ENCODE measurements at places on chromosomes 2 and 18.

GRCh38 chr18:63700501-63700900, 2.3 kb upstream of the SERPINB11 start:
- no peak for DNase-seq

- DNase-seq = no peak
Observed at GRCh38 chr2:203808046-203808750, 59.4 kb upstream of the CTLA4 start.

- DNase-seq = no peak
Observed at GRCh38 chr2:181318504-181319280, 138.5 kb upstream of the ITGA4 start.

- DNase-seq = no peak
Observed at GRCh38 chr2:74702001-74702715, 48.1 kb downstream of the SEMA4F start.

DNA sequence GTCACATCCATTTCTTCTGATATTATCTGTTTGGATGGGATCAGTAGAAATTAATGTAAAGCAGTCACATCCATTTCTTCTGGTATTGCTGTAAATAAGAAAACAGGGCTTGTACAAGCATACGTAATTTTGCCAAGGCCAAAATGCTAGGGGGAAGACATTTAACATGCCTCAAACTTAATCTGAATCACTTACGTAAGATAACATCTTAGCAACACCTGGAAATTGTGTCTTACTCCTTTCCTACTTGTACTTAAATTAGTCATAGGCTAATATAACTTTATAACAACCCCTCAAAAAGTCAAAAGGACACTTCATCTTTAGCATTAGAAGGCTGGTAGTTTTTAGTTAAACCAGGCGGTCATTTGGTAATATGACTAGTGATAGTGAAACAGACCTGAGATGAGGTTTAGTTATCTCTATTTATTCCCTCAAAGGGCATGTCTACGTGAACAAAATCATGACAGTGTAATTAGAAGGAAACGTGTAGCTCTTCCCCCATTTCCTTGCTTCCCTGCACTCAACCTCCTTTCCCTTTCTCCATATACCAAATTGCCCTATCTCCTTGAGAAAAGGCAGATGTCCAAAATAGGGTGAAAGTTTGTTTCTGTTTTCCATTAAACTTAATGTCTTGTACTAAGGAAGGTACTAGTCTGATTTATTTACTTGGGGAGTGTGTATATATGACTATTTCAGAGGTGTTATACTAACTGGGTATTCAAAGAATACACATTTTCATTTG, 99.3 kb upstream of the FZD5 start:
- no peak for DNase-seq

GRCh38 chr2:102103992-102104871, 38.3 kb upstream of the IL1R1 start:
- DNase-seq = no peak

DNA sequence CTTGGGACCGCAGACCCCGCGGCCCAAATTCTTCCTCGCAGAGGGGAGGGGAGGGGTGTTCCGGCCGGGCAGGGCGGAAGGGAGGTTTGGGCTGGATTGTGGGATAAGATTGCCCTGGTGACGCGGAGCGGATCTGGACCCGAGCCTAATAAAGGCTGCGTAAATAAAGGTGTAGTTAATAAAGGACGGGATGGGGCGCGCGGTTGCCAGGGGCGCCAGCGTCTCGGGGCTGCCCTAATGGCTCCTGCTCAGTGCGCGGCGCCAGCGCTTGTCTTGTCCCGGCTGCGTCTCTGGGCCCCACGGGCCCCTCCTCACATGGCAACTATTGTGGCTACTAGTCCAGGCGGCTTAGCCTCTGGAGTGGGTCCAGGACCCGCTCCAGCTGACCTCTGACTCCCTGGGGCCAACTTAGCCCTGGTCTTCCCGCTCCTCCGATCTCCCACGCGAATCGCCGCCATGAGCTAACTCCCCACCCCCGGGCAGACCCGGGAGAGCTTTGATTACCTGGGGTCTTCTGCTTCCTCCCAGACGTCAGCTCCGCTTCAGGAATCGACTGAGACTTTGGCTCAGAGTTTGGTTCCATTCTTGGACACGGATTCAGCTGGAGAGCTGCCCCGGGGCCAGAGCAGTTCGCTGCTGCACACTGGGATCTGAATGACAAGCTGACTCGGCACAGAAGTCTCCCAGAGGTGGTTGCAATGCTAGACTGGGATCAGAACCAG, 36.5 kb downstream of the SLC25A52 start:
- DNase-seq = no peak

- DNase-seq = no peak
Observed at GRCh38 chr2:9952856-9953503, 1.5 kb downstream of the GRHL1 start.

DNA sequence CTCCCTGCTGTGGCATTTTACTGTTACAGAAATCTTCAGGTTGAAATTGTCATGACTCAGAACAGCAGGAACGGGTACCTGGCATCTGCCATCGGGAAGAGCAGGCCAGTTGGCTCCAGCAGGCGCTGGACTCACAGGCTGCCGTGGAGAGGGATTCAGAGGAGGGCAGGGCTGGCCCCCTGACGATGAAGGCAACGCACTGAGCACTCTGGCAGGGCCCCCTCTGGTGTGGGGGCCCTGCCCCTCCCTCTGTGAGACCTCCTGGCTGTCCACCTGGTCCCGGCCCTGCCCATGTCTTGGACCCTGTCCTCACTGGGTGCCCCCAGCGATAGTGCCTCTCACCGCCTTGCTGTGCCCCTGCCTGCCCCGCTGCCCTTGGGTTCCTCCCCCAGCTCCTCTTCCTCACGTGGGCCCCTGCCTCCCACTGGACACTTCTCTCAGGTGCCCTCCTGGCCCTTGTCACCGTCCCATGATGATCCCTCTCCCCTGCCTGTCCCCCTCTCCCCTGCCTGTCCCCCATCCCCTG, 23.3 kb upstream of the ALLC start:
- DNase-seq = no peak

DNA sequence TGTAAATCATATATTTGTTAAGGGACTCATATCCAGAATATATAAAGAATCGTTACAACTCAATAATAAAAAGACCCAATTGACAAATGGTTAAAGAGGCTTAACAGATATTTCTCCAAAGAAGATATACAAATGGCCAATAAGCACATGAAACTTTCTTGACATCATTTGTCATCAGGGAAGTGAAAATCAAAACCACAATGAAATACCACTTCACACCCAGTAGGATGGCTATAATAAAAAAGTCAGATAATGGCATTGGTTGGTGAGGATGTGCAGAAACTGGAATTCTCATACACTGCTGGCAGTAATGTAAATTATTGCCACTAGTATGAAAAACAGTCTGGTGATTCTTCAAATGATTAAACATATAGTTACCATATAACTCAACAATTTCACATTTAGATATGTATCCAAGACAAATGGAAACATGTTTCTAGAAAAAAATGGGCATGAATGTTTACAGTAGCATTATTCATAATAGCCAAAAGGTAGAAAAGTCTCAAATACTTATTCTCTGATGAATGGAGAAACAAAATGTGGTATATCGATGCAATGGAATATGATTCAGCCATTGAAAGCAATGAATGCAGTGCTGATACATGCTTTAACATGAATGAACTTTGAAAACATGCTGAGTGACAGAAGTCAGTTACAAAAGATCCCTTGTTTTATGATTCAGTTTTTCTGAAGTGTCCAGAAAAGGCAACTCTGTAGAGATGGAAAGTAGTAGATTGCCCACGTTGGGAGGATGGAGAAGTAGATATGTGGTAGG, 304.6 kb upstream of the ZEB2 start:
- DNase-seq = no peak

DNA sequence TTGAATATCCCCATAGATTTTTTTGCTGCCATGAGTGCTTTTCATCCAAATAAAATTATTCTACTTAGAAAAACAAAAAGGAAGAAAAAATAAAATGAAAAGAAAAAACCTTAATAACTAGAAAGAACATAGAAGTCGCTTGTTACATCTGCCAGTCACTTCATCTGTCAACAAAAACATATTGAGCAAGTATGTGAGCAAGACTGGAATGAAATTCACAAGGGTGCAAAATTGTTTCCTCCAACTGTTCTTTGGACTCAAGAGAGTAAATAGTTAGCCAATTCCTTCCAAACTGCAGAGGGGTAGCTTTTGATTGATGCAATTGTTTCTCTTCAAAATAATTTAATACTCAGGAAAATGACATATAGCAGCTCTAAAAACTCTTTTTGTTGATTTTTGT, 336.3 kb upstream of the CDH7 start:
- no peak for DNase-seq

DNA sequence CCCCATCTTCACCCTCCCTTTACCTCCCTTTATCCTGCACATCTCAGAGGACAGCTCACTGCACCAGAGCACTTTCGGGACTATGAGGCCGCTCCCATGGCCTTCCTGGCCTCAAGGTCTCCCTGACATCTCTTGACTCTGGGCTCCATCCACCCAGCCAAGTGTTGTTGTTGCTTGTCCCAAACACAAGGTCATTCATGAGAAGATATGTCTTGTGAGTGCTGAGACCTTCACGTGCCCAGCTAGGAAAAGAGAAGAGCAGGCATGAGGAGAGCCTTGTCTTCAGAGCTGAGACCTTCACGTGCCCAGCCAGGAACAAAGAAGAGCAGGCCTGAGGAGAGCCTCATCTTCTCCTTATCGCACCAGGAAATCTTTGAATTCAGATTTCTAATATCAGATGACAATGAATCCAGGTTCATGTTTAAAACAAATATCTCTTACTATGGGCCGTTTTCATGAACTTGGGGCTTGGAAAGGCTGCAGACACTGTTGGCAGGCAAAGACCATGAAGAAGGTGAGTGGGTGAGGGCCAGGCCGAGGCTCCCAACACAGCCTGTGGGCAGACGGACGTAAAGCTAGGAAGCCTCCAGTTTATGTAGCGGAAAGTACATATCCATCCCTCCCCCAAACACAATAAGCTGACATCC, 256.1 kb downstream of the NDUFA10 start:
- DNase-seq = no peak

DNA sequence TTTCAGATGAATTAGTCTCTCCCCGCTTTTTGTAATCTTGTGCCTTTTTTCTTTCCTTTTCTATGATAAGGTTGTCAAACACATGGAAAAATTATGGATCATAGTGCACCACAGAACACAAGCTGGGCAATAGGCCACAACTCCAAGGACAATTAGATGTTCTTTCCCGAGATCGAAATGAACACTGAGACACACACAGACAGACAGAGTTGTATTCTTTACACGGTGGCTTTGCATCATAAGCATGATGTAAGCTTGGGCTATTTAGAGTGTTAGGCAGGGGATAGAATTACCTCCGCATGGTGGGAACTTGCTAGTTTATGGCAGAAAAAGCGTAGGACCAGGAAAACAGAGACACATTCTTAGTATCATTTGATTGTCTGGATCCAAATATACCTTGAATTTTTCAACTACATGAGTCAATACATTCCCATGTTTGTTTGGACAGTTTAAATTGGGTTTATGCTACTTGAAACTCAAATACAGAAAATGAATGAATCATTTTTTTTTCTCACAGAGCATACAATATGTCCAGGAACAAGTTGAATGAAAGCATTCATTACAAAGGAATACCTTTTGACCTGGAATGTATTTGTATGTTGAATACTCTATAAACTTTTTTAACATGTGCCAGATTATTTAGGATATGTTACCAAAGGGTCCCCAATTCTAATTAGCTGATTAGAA, 1611.5 kb upstream of the TMEFF2 start:
- DNase-seq = no peak

- DNase-seq = no peak
Observed at GRCh38 chr2:121338281-121338680, 53.3 kb upstream of the TFCP2L1 start.

GRCh38 chr18:53753601-53754000, 470.9 kb downstream of the MBD2 start:
- no peak for DNase-seq

DNA sequence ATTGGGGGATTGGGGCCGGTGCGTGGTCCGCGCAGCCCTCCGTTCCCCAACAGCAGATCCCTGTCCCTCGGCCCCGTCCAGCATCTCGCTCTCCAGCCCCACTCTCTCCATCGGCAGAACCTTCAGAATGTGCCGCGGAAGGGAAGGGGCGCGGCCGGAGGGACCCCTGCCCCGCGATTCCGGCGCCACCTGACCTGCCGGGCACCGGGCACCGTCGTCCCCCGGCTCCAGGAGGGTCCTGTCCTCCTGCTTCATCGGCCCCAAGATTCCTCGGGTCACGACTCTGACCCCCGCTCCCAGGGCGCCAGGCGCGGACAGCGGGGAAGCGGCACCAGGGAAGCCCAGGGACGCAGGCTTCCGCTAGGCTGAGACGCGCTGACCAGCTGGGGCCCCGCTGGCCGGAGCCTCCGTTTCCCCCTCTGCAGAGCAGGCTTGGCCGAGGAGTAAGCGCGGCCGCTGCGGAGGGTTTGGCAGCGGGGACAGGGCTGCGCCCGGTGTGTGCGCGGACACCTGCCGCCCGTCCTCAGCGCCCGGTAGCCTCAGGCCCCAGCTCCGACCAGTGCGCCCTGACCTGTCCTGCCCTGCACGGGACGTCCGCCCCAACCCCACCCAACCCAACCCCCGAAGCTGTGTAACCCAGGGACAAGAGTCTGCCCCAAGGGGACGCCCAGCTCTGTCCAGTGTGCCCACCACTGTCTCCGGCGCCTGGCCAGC, 16.8 kb upstream of the BOK start:
- no peak for DNase-seq

GRCh38 chr2:149808556-149808955, 221.0 kb upstream of the MMADHC start:
- no peak for DNase-seq

DNA sequence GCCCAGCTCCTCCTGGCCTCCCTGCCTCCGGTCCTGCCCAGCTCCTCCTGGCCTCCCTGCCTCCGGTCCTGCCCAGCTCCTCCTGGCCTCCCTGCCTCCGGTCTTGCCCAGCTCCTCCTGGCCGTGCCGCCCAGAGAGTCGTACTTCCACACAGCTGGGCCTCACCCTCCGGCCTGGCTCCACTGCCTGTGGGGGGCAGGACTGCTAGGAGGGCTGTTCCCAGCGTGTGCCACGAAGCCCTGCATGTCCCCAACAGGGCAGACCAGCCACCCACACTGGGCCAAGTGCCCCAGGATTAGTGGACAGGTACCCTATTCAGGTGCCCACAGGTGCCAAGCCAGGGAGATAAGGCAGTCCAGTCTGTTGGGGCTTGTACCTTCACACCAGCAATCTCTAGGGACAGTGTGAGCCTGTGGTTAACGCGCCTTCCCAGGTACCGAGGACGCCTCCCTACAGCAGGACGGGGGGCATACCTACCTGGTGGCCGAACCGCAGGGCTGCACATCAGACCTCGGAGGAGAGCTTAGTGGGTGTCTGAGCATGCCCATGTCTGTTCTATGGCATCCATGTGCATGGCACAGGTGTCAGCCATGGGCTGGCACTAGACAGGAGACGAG, 5.3 kb downstream of the GPC1 start:
- DNase-seq = no peak

DNA sequence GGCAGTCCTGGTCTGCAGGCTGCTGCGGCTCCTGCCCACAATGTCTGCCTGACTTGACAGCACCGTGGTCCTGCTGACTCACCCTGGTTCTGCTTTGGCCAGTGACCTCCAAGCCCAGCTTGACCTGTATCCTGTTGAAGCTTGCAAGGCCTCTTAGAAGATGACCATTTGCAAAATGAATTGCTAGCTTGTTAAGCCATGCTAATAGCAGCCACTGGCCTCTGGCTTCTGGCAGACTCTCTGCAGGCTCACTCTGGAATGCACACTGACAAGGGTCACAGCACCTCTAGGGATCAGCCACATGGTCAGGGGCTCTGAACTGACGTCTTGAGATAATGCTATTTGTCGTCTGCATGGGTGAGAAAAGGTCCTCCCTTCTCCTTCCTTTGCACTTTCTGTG, 25.9 kb downstream of the CNGA3 start:
- no peak for DNase-seq

- no peak for DNase-seq
Observed at GRCh38 chr18:79877163-79878091, 74.0 kb downstream of the SLC66A2 start.

- DNase-seq = peak; percentile 36
Observed at GRCh38 chr18:68735483-68736343, 20.8 kb upstream of the TMX3 start.
